ENCODE measurements at places on chromosomes 13 and 19. TPM values are rescaled to one million over a fixed set of nuclear protein-coding genes. Genes with fewer than 3 reads are reported as not detected.

WDR62 gene
- total RNA-seq: 1.2 TPM

SRRM5 gene
- total RNA-seq: 0.58 TPM

KLK5 gene
- total RNA-seq: not detected

KCNRG gene
- total RNA-seq: 0.45 TPM

ZNF586 gene
- total RNA-seq: 20.0 TPM

SLITRK6 gene
- 0.80 TPM for total RNA-seq

C3 gene
- 971 TPM for total RNA-seq

FUT1 gene
- total RNA-seq: 3.6 TPM

CACNG7 gene
- total RNA-seq: not detected

SPACA6 gene
- total RNA-seq: 47.7 TPM

GRCh38 chr13:36323408-36323807 is 22.8 kb downstream of the SPART start:
- no peak for DNase-seq

- DNase-seq: no peak
These were observed 67.7 kb upstream of the USP29 start for GRCh38 chr19:57052081-57052480.

DNA sequence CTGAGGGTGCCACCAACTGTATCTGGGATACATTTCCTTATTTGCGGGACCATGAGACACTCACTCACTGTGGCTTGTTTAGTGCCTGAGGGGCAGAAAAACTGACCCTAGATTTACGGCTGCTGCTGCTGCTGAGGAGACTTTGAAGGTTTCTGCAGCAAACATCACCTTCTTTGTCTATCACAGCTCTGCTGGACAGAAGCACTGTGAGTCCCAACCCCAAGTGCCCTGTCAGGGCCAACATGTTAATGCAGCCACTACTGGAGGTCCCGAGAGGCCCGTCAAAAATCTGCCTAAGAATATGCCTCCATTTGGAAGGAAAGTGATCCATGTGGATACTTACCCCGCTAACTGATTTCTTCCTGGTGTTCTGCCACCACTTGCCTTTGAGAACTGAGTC is 37.3 kb upstream of the UBL3 start:
- DNase-seq: no peak

DNA sequence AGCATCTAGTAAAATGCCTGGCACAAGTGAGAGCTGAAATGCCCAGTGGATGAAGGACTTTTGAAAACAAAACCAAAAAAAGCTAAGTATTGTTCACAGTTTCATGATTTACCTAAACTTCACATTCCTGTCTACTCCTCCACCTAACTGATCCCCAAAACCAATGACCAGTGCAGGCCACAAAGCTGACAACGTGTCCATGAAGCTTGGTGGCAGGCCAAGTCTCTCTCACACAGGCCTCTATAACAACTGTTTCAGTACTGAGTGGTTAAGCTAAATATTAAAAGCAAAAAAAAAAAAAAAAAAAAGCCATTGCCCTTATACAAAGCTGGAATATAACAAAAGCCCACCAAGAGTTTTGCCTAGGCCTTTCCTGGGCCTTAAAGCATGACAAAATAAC is 36.4 kb downstream of the STK24 start:
- no peak for DNase-seq

GRCh38 chr13:102812611-102813287 is 13.8 kb downstream of the BIVM start:
- no peak for DNase-seq

- no peak for DNase-seq
These were observed 36.8 kb downstream of the ACSBG2 start for GRCh38 chr19:6172074-6172863.

DNA sequence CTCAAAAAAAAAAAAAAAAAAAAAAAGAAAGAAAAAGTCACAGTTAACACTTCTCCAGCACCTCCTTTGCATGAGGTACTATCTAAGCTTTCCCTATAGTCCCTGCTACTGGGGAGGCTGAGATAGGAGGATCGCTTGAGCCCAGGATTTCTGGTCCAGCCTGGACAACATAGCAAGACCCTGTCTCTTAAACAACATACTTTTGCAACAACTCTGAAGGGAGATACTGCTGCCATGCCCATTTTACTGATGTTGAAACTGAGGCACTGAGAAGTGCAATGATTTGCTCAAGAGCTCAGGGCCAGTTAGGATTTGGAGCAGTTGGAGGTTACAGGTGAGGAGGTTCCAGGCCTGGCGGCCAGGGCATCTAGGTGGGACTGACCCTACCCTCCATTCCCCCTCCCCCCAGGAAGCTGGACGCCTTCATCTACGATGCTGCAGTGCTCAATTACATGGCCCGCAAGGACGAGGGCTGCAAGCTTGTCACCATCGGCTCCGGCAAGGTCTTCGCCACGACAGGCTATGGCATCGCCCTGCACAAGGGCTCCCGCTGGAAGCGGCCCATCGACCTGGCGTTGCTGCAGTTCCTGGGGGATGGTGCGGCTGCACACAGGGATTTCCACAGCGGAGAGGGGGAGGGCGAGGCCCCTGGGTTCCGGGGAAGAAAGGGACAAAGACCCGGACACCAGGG is 4.3 kb upstream of the GRWD1 start:
- no peak for DNase-seq

- no peak for DNase-seq
These were observed 91.4 kb downstream of the RBM26 start for GRCh38 chr13:79314652-79315051.

GRCh38 chr13:26996965-26997752 is 174.5 kb downstream of the USP12 start:
- peak; percentile 10 for DNase-seq

GRCh38 chr13:95503662-95504061 is 48.9 kb upstream of the CLDN10 start:
- DNase-seq: no peak

- DNase-seq: no peak
These were observed 10.5 kb upstream of the SMG9 start for GRCh38 chr19:43765109-43765876.

DNA sequence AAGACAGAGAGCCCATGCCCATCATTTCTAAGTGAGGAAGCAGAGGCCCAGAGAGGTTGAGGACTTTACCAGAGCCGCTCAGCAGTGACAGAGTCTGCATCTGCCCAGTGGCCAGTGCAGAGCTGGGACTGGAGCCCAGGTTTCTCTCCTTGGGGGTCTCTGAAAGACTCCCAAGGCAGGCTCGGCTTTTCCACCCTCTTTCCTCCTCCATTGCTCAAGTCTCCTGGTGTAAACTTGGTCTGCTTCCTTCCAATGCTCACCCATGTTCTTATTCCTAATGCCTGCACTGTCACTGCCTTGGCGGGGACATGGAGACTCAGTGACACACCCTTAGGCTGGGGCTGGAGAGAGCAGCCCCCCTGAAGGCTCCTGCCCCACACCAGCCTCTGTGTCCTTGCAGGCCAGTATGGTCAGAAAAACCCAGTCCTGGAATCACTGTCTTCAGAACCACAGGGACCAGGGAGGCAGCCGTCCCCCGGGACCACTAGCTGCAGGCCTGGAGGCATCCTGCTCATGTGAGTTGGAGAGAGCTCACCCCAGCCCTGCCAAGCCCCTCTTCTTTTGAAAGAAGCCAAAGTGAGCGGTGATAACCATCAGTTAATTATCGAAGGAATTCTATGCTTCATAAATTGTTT is 211.0 kb upstream of the ZNF536 start:
- no peak for DNase-seq

- no peak for DNase-seq
These were observed 1.9 kb upstream of the ZNF653 start for GRCh38 chr19:11507370-11508078.

GRCh38 chr13:32045982-32046785 is 14.6 kb downstream of the FRY start:
- DNase-seq: no peak

DNA sequence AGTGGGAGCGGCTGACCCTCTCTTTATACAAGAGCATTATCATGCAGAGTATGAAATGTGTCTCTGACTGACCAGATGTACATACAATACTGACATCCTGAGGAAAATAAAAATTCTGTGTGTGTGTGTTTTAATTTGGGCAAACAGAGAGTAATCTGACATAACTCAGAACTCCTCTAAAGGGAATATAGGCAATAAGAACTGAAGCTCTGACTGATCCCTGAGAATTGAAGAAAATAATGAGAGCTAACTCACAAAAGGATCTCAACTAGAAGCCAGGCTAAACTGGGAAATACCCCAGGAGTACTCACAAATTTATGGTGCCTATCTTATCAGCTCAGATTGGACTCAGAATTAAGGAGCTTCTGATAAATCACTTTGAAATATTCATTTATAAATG is 539.9 kb downstream of the OLFM4 start:
- no peak for DNase-seq
